Substantia nigra (tissue), 51 donors: ENCODE measurements at places on chromosomes 1 and 21.

GRCh38 chr1:212568978-212569537 lies 39.5 kb upstream of the ATF3 start:
- no peak for DNase-seq

GRCh38 chr1:228655796-228656394 lies 79.4 kb upstream of the RHOU start:
- DNase-seq = no peak

- DNase-seq = no peak
These were observed 20.7 kb upstream of the CLIC4 start for GRCh38 chr1:24724345-24725208.

GRCh38 chr1:53214376-53214940 lies 6.0 kb downstream of the CZIB start:
- no peak for DNase-seq

DNA sequence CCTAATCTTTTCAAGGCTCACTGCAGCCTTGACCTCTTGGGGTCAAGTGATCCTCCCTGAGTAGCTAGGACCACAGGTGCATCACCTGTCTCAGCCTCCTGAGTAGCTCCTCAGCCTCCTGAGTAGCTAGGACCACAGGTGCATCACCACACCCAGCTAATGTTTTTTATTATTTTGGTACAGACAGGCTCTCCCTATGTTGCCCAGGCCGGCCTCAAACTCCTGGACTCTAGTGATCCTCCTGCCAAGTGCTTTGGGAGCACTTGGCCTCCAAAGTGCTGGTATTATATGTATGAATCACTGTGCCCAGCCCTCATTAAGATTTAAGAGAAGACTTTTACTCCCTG lies 58.5 kb upstream of the S1PR1 start:
- DNase-seq = no peak
